ENCODE measurements at places on chromosomes 1 and 21.
A peak's percentile ranks its signal among the peaks of the same experiment; 100 is the strongest.

DNA sequence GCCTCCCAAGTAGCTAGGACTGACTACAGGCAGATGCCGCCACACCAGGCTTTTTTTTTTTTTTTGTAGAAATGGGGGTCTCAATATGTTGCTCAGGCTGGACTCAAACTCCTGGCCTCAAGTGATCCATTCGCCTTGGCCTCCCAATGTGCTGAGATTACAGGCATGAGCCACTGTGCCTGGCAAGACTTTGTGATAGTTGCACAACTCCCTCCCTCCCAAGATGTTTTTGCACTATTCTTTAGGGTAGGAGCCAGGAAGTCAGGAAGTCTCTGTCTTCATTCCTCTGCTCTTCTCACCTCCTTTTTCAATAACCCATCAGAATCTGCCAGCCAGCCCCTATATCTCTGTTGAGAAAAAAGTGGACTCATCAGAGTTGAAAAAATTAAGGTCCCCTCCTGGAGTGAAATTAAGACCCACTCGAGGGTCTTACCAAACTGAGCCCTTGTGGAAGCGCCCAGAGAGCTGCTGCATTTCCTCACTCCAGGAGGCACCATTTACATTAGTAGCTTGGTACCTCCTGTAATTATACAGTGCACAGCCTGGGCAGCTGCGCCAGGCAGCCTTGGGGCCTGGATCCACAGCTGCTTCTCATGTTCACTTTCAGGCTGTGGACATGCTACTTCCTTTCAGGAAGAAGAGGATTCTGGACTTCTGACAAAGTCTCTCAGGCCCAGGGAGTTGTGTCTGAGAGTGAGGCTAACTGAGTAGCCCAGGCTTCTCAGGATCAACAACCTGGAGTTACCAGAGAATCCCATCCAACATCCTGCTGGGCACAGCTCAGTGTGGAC lies 24.0 kb downstream of the TCEA3 start:
- DNase-seq, result no peak

GRCh38 chr1:174519844-174520243 lies 72.1 kb downstream of the GPR52 start:
- peak; percentile 63 for DNase-seq

- no peak for DNase-seq
Measured at GRCh38 chr1:207831517-207832327, 79.2 kb downstream of the CD34 start.

- no peak for DNase-seq
Measured at GRCh38 chr1:64933296-64934070, 32.9 kb downstream of the JAK1 start.

GRCh38 chr21:26935977-26936376 lies 30.9 kb downstream of the ADAMTS5 start:
- DNase-seq, result peak; percentile 37

- no peak for DNase-seq
Measured at GRCh38 chr1:237809099-237809498, 81.6 kb downstream of the ZP4 start.

- no peak for DNase-seq
Measured at GRCh38 chr1:219362702-219363101, 189.0 kb downstream of the LYPLAL1 start.

DNA sequence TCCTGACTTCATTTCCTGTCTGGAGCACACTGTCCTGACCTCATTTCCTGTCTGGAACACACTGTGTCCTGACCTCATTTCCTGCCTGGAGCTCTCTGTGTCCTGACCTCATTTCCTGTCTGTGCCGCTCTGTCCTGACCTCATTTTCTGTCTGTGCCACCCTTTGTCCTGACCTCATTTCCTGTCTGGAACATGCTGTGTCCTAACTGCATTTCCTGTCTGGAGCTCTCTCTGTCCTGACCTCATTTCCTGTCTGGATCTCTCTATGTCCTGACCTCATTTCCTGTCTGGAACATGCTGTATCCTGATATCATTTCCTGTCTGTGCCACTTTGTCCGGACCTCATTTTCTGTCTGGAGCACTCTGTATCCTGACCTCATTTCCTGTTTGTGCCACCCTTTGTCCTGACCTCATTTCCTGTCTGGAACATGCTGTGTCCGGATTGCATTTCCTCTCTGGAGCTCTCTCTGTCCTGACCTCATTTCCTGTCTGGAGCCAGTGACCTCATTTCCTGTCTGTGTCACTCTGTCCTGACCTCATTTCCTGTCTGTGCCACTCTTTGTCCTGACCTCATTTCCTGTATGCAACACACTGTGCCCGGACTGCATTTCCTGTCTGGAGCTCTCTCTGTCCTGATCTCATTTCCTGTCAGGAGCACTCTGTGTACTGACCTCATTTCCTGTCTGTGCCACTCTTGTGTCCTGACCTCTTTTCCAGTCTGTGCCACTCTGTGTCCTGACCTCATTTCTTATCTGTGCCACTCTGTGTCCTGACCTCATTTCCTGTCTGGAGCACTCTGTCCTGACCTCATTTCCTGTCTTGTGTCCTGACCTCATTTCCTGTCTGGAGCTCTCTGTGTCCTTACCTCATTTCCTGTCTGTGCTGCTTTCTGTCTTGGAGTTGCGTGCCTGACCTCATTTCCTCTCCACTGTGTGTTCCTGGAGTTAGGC lies 27.6 kb downstream of the SKI start:
- no peak for DNase-seq

DNA sequence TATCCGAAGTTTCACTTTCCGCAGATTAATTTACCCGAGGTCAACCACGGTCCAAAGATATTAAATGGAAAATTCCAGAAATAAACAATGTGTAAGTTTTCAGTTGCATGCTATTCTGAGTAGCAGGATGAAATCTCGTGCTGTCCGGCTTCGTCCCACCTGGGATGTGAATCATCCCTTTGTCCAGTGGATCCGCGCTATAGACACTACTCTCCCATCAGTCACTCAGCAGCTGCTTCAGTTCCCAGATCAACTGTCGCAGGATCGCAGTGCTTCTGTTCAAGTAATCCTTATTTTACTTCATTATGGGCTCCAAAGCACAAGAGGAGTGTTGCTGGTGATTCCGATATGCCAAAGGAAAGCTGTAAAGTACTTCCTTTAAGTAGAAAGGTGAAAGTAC lies 8.3 kb upstream of the LRP8 start:
- DNase-seq, result peak; percentile 40

GRCh38 chr21:33063375-33063883 lies 6.5 kb upstream of the OLIG1 start:
- DNase-seq, result no peak

DNA sequence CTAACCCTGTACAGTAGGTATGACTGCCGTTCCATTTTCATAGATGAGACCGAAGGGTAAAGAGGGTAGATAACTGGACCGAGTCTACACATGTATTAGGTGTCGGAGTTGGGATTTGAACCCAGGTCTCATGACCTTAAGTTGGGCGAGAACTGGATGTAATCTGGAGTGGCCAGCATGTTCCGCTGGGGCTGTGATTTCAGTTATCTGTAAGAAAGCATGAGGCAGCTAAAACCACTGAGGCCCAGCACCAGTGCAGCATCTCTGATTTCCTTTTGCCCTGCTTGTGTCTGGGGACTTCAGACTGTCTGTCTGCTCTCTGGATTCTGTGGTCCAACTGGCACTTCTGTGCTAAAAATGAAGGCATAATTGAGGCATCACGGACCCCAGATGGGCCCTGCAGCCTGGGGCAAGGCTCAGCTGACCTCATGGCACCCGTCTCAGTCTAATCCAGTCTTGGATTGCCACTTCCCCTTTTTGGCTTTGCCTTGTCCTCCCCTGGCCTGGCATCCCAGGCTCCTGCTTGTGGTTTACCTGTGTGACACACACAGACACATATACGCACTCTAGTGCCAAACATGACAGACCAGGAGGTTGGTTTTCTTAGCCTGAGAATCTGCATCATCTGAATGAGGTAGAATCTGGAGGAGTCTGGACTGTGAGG lies 180.2 kb downstream of the KIF26B start:
- no peak for DNase-seq

- no peak for DNase-seq
Measured at GRCh38 chr1:4702932-4703331, 48.5 kb downstream of the AJAP1 start.

DNA sequence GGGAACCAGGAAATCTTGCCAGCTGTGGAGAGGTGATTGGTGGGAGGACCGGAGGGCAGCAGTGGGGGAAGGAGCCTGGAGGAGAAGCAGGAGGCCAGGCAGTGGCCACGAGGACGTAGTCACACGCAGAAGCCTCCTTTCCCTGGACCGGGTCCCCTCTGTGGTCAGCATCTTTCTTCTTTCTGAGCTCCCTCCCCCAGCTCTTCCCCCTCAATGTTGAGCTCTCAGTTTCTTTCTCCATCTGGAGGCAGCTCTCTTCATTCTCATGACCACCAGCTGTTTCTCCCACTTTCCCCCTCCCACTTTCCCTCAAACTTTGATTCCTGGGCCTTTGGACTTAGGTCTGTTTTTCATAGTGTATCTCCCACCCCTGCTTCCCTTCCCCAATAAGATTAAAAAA lies 18.3 kb downstream of the KIRREL1 start:
- peak; percentile 39 for DNase-seq

GRCh38 chr1:224673141-224673540 lies 57.0 kb downstream of the CNIH3 start:
- DNase-seq, result no peak

DNA sequence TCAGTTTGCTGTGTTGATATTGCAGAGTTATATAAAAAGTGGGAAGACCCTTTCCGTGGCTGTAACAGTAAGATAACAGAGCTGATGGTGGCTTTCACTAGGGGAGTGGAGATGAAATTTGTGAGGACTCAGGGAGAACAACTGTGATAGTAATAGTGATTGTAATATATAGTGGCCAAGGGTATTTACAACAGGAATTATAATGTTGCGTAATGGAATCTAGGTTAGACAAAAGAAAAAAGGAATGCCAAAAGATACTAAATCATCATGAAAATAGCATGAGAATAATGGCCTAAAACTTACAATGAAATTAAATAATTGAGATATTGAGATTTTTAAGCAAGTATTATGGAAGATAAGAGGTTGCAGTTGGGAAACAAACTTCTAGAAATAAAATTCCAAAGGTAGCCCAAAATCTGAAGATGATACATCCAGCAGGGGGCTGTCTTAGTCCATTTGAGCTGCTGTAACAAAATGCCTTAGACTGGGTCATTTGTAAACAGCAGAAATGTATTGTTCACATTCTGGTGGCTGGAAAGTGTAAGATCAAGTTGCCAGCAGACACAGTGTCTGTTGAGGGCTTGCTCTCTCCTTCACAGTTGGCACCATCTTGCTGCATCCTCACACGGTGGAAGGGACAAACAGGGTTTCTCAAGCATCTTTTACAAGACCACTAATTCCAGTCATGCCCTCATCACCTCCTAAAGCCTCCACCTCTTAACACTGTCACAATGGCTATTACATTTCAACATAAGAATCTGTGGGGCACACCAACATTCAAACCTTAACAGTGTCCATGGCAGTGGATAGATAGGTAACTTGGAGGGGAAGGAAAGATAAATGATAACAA lies 711.2 kb downstream of the MRPL39 start:
- DNase-seq, result peak; percentile 31

DNA sequence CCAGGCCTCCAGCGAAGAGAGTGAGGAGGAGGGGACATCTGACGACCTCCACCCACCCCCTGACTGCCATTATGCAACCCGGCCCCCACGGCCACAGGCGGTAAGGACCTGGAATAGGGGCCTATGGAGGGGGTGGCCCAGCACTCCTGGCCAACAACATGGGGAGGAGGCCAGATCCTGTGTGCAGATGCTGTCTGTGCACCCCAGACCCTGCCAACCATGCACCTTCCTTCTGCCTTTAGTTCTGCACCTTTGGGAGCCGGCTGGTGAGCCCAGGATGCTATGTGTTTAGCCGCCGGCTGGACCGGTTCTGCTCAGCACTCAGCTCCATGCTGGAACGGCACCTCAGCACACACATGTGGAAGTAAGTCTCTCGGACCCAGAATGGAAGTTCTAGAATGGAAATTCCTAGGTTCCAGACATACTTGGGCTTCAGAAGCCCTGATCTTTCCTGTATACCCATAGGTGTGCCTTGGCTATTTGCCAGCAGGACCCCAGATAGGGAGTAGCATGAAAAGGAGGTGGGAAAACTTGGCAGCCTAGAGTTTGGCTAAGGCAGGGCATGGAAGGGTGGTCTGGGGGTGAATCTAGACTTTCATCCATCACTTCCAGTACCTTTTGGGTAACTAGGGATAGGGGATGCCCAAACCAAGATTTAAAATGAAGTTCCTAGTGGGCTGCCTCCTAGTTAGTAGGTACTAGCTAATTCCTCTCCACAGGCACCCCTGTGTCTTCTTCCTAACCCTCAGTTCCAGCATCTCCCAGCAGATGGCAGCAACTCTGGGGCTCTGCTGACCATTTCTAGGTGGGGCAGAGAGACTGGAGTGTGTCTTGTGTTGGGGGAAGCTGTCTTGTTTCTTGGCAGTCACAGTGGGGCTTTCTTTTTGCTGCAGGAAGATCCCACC lies 3.6 kb upstream of the CYB561D1 start:
- DNase-seq, result peak; percentile 22

DNA sequence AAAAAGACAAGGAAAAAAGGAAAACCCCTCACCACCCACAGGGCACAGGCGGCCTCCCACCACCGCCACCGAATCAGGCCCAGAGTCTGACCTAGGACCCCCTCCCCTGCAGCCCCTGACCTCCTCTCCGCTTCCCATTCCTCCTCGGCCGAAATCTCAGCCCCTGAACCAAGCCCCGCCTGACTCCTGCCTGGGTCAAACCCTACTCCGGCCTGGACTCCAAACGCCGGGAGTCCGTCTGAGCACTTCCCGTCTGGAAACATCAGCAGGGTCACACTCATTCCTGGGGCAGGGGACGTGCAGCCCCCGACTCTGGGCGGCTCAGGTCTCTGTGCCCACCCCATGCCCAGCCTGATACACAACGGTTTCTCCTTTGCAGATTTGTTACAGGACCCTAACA lies 26.4 kb upstream of the SUMO3 start:
- DNase-seq, result no peak

DNA sequence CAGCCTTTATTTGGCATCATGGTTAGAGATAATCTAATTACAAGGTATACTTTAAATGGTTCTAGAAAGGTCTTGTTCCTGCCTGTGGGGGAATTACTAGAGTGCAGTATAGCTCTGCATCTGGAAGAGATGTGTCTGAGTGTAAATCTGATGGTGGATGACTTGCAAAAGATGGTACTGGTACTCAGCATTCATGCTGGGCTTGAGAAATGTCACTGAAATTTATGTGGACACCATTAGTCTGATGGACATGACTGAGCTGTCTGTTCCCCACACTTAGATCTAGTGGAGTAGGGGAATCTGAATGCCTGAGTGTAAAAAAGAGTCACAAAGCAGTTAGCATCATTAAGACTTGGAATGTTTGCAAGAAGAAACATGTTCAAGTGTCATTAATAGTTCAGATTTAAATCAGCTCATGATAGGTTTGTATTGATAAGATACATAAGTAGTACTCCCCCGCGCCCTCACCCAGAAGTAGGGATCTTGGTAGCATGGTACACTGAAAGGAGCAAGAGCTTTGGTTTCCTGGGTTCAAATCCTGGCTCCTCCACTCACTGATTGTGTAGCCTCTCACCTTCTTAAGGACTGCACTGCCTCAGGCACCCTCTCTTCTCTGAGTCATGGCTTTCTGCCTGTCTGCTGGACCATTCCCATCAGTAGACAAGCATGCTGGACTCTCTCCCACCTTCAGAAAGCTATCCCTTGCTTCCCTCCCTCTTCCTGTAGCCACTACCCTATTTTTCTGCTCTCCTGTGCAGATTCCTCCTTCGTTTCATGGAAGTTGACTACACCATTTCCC lies 292.9 kb downstream of the NFIA start:
- DNase-seq, result no peak

GRCh38 chr1:192691041-192691440 lies 55.1 kb downstream of the RGS13 start:
- no peak for DNase-seq

All from NCI-H524 (cell line).